ENCODE measurements at places on chromosomes 4 and X.

GRCh38 chr4:6128221-6128850 lies 72.0 kb downstream of the JAKMIP1 start:
- no peak for DNase-seq

DNA sequence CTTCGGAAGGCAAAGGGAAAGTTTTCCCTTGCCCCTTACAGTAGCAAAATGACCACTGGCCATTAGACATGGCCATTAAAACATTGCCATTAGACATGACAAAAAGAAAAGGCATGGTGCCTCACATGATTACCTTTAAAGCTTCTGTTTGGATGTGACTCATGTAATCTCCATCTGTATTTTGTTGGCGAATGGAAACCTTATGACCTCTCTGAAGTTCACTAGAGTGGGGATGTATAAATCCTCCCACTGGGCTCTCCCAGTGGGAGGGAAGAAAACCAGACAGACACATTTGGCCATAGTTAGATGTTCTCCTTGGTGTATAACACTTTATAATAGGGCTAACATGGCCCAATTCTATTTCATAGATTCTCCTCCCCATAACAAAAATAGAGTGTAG lies 152.6 kb downstream of the MAGEB17 start:
- DNase-seq, result no peak

- no peak for DNase-seq
Observed at GRCh38 chr4:95825546-95825945, 14.3 kb upstream of the PDHA2 start.

DNA sequence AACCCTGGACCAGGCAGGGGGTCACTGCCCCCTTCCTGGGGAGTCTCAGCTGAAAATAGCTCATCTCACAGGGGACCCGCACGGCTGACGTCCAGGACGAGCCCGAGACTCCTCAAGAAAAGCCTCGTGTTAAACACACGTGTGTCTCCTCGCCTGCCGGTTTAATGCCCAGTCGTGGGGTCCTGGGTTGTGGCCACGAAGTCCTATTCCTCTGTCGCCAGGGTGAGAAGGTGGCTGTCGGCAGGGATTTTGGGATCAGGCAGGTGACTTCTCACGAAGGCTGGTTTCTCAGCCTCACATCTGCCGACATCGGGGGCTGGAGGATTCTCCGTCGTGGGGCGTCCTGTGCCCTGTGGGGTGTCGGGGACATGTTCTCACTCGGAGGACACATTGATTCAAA lies 44.3 kb upstream of the PPP2R3B start:
- DNase-seq, result no peak

- peak; percentile 8 for DNase-seq
Observed at GRCh38 chr4:166499820-166500219, 626.8 kb downstream of the TLL1 start.

DNA sequence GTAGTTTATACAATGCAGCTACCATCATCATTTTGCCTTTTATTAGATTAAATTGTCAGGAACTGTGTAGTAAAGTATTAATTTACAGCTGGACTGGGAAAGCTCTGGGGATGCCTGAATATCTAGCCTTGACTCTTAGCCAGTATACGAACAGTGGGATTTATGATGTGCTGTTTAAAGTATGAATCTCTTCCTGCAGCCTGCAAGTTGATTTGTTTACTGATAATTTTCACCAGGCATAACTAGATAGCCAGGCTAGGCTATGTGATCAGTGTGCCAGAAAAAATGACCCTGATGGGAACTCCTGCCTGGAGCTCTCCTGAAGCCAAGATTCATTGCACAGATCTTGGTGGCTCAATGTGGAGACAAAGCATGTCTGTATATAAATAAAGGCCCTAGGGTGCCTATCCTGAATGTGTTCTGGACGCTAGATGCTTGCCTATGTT lies 119.2 kb downstream of the SCLT1 start:
- no peak for DNase-seq

DNA sequence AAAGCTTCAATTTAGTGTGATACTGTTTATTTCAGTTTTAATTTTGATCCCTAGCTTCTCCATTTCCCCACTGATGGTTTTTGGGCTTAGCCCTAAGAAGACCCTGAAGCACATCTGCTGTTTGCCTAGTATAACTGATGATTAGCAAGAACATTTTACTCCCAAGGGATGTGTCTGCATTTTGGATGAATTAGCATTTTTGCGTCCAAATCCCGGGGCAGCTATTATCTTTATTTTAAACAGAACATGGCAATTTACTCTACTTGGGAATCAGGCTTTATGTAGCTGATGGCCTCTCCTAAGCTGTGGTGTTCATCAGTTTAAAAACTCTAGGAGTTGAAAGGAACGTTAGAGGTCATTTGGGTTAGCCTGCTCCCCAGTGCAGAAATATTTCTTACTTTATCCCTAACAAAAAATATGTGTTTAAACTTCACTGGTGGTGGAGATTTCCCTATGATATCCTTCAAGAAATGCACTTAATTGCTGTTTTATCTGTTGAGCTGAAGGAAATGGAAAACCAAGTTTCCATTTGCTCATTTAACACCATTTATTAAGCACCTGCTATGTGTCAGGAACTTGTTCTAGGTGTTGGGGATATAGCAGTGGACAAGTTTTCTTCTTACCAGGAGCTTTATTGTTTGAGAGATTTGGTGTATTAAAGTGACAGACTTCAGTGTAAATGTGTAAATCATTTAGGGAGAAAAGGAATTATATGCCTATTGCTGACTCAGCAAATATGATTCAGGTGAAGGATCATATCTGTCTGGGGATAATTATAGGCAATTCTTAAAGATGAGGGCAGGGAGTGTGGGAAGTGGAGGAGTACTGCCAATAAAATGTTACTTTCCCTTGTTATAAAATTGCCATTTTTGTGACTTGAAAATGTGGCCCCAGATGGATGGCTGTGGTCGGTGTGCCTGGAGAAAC lies 3.4 kb downstream of the SEPTIN11 start:
- no peak for DNase-seq

DNA sequence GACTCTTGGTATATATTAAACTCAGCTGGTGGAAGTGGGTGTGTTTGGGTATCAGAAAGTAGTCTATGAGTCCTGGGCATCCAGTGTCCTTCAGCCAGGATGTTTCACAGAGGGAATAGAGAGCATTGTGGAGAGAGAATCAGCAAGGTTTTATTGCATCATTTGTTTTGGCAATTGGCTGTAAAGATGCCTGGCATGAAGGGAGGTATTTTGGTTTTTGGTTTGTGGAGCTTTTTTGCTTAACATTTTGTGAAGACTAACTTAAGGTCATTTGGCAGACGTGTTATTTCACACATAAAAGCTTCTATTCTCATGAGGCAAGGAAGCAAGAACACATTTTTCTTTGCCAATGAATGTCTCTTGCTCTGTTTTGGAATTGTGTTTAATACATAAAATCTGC lies 71.1 kb downstream of the DCLK2 start:
- DNase-seq, result no peak

Measured in mammary epithelial cell (primary cell).